ENCODE measurements at places on chromosomes 6 and 20.

DNA sequence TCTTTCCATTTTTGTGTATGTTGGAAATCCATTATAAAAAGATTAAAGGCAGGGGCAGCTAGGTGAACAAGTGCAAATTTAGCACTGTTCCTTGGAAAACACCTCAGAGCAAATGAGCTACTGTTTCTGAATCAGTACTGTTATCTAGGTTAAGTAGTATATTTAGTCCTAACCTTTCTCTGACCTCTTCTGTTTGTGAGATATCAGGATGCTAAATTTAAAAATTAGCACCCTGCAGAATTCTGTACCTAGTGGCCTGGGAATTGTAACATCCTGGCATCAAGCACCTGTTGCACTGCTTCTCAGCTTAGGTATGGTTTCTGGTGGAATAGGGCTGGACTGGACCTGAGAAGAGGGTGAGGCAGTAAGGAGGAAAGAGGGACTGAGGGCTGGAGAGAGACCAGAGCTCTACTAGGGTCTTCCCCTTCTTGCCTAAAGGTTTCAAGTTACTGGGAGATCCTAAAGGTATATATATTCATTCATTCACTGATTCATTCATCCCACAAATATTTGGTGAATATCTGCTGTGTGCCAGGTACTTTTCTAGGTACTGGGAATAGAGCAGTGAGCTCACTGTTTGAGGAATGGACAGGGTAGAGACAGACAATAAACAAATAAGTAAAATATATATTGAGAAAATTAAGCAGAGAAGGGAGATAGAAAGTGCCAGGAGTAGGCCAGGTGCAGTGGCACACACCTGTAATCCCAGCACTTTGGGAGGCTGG lies 5.2 kb downstream of the ZNF76 start:
- no peak for DNase-seq

DNA sequence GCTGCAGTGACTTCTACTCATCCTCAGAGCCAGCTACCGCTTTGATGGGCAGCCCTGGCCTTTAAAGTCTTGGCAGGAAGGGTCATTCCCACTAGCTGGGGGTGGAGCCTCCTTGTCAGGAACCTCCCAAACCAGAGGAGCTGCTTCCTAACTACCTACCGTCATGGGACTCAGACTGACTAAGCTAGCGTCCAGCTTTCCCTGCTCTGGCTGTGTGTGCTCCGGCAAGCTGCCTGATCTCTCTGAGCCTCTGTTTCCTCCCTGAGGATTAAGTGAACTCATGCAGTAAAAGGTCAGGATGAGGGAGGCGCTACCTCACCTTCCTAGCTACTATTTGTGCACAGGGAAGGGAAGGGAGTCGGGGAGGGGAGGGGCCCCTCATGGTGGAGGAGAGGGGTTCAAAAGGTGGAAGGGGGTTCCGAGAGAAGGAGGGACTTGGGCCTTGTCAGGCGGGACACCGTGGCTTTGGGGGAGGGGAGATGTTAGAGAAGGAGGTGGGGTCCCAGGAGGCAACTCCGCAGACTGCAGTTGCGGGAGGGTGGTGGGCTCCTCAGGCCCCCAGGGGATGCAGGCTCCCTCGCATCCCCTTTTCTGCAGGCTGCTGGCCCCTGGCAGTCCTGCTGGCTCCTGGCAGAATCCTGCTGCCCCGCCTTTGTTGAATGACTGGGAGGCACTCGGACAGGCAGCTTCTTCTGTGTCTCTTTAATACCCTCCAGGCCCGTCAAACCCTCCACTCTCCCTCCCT lies 9.8 kb downstream of the DUSP15 start:
- peak; percentile 60 for DNase-seq

GRCh38 chr6:152588456-152588855 lies 48.7 kb downstream of the SYNE1 start:
- DNase-seq = no peak

- no peak for DNase-seq
Observed at GRCh38 chr6:154974485-154975149, 20.5 kb upstream of the TIAM2 start.

DNA sequence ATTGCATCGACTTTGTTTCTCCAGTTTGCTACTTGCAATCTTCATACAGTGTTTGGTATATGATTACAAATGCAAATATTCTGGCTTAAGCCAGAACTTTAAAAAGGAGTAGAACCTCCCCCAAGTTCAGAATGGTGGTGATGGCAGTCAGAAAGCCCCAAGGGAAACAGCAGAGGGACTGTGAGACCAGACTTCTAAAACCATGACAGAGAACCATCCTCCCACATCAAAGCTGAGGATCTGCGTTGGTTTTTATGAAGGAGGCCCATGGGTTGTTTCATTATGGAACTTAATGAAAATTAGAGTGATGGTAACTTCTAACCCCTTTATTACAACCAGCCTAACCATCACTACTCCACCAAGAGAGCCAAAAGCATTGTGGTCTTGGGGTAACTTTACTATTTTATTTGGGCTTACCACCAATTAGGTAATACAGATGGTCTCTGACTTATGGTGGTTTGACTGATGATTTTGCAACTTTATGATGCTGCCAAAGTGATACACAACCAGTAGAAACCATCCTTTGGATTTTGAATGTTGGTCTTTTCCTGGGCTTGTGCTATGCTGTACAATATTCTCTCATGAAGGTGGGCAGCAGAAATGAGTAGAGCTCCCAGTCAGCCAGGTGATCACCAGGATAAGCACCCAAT lies 10.9 kb upstream of the MRS2 start:
- no peak for DNase-seq

DNA sequence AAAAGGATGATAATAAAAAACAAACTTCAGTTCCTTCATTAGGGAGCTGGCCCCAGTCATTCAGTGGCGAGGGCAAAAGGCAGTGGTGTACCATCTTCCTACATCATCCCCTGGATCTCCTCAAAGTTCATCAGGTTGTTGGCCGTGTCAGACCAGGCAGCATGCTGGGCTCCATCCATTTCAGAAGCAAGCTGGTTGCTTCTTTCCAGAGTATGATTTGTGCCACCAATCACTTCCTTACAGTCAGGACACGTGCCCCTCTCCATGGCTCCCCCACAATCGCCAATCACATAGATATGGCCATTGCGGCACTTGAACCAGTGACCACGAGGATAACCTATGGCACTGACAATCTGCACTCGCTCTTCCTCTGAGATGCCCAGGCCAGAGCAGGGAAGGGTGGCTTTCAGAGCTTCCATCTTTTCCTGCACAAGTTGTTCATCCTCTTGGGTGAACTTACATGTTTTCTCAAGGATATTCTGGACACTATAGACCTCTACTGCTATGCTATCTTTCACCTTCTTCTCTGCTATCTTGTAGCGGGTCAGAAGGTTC lies 28.0 kb downstream of the DDX27 start:
- no peak for DNase-seq

DNA sequence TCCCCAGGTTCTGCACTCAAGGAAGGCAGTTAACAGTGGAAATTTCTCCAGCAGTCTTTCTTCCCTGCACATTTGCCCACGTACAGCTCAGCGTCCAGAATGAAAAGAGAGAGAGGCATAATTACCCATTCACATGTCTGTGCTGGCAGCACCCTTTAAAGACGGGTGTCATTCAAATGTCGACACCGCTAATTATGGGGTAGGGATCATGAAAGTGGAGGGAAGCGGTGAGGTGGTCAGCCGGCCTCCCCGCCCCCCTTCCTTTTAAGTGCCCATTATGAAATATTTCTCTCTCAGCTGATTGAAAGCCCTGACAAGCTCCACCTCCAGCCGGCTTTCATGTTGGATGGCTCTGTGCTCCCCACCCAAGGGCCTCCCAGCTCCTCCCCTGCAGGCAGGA lies 246.1 kb downstream of the BMP7 start:
- DNase-seq = no peak

- no peak for DNase-seq
Observed at GRCh38 chr20:62267543-62267942, 29.2 kb downstream of the OSBPL2 start.

DNA sequence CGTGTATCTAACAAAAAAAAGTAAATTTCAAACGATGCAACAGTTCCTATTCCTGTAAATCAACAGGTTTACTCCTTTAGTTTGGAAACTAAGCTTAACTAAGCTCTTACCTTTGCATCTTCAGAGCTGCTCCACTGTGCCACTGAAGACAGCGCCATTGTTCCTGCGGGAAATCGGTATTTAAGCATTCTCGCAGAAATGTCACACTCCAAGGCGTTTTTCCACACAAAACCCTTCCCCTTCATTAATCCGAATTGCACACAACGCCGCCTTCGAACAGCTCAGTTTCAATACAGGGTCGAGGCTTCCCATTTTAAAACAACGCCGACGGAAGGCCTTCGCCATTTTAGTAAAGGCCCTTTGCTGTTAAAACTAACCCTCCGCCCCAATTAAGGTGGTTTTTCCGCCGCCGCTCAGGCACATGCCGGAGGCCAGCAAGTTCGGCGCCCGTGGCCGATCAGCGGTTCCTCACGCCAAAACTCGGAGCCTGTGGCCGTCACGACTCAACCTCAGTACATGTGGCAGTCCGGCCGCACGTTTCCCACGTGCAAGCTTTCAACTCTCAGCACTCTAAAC lies 35.4 kb upstream of the SYNCRIP start:
- no peak for DNase-seq

GRCh38 chr6:85065831-85066230 lies 301.4 kb upstream of the TBX18 start:
- DNase-seq = no peak

GRCh38 chr6:138608896-138609295 lies 109.6 kb upstream of the NHSL1 start:
- DNase-seq = no peak

GRCh38 chr6:123909989-123910388 lies 106.3 kb downstream of the NKAIN2 start:
- DNase-seq = no peak

GRCh38 chr6:147534116-147534860 lies 25.8 kb downstream of the SAMD5 start:
- DNase-seq = no peak

GRCh38 chr6:112139052-112139451 lies 51.7 kb downstream of the FAM229B start:
- no peak for DNase-seq

- DNase-seq = no peak
Observed at GRCh38 chr6:45756606-45757005, 259.1 kb downstream of the CLIC5 start.

DNA sequence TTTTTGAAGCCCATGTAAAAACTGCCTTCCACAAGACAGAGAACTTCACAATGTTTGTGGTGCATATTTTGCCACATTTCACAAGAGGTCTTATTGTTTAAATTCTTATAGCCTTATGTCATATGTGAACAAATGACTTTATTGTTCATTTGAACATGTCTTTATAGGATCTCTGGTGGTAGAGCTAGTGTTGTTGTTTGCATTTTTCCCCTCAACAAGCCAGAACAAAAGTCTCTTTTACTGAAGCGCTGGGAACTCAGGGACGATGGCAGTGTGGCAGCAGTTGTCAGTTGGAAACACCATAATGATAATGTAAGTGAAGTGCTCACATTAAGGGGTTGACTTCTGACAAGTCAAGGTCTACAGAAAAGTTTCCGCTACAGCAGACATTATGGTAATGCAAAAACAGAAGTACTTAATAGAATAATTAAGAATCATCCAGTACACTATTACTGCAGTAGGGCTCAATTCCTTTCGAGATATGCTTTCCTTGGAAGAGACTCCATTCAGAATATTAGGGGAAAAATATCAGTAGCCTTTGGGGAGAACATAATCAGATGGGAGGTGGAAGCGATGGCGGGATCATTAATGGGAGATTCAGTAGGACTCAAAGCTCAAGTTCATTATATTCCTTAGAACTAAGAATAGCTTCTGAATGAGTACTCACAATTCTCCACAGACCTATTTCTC lies 180.0 kb downstream of the GJA10 start:
- DNase-seq = no peak

- no peak for DNase-seq
Observed at GRCh38 chr20:47765271-47765670, 20.0 kb downstream of the SULF2 start.

GRCh38 chr6:36414481-36414880 lies 27.0 kb upstream of the ETV7 start:
- DNase-seq = no peak

- DNase-seq = peak; percentile 75
Observed at GRCh38 chr6:106574741-106575458, 54.4 kb downstream of the RTN4IP1 start.

- DNase-seq = no peak
Observed at GRCh38 chr20:56004007-56004406, 1.3 kb downstream of the CBLN4 start.

GRCh38 chr6:80331974-80332373 lies 225.5 kb downstream of the BCKDHB start:
- DNase-seq = no peak

- DNase-seq = no peak
Observed at GRCh38 chr6:88413459-88413858, 247.3 kb upstream of the CNR1 start.

GRCh38 chr6:1795910-1796309 lies 186.2 kb downstream of the FOXC1 start:
- no peak for DNase-seq

DNA sequence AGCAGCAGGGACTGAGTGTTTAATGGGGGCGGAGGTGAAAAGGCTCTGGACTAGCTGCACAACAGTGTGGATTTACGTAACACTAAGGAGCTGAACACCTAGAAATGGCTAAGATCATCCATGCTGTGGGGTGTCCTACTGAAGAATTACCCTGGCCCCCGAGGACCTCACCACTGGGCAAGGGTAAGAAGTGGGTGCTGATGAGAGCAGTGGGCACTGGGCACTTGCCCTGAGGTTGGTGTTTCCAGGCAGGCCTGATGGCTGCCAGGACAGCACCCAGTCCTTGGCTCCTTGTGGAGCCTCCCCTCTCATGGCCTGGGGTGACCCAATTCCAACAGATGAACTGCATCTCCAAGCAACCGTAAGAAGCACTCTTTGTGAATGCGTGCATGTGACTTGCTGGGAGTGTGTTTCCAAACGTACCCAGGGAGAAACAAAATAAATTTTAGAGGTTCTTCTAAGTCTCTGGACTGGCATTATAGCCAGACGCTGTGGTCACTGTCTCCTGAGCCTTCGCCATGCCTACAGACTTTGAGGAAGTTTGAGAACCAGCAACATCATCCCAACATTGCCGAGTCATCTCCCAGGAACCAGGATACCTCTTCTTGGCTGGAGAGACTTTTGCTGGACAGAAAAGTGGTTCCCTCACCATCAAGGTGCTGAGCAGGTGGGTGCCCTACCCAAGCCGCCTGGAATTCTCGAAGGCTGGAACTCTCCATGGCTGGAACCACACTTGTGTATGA lies 245.9 kb downstream of the ERMARD start:
- no peak for DNase-seq

DNA sequence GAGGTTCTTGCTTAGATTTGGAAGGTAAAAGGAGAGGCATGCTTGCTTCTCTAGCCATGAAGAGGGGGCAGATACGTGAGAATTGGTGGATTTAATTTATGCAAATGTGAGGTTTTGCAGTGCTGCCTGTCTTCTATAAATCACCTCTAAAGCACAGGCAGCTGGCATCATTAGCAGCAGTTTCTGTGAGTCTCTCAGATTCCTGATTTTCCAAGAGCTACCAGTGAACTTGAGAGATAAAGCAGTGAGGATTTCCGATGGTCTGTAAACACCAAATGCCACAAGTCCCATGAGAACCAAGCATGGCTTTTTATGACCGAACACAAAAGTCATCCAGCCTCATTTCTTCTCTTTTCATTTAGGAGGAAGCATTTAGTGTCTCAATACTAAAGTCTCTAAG lies 3.2 kb upstream of the SIRPB2 start:
- no peak for DNase-seq
